ENCODE measurements at places on chromosomes 5 and 9.

- DNase-seq = no peak
Observed at GRCh38 chr9:75504721-75505120, 385.8 kb upstream of the PCSK5 start.

DNA sequence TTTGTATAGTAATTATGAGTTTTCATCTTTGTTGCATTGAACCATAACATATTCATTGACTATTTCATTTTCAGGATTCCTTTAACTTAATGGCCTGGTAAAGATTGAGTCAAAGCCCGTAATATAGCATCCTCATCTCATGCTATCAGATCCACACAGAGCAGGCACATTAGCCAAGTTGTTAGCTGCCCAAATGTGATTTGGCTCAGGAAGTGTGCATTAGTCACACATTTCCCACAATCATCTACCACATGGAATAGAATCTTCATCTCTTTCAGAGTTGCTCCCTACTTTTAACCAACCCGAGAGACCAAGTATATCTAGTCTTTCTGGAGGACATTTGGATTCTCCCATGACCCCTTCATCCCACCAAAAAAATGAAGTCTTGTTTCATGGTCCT is 481.0 kb upstream of the PTGER4 start:
- no peak for DNase-seq

- DNase-seq = no peak
Observed at GRCh38 chr5:64834611-64835010, 65.9 kb downstream of the CWC27 start.

DNA sequence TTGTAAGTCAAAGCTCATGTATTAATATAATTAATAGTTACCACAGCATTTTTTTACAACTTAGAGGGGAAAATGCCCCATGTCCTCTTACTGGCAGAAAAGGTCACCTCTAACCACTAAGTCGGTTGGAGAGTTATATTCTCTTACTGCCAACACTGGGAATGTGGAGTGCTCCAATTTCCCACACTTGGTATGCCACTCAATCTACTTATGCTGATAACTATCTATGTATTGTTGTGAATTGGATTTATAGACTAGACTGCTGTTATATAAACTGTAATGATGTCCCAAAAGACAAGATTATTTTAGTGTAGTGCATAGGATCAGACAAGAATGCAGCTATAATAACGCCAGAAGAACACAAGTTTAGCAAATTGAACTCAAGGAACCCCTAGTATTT is 2385.2 kb upstream of the C9orf72 start:
- DNase-seq = no peak

- no peak for DNase-seq
Observed at GRCh38 chr5:164054461-164054860, 549.0 kb downstream of the MAT2B start.

DNA sequence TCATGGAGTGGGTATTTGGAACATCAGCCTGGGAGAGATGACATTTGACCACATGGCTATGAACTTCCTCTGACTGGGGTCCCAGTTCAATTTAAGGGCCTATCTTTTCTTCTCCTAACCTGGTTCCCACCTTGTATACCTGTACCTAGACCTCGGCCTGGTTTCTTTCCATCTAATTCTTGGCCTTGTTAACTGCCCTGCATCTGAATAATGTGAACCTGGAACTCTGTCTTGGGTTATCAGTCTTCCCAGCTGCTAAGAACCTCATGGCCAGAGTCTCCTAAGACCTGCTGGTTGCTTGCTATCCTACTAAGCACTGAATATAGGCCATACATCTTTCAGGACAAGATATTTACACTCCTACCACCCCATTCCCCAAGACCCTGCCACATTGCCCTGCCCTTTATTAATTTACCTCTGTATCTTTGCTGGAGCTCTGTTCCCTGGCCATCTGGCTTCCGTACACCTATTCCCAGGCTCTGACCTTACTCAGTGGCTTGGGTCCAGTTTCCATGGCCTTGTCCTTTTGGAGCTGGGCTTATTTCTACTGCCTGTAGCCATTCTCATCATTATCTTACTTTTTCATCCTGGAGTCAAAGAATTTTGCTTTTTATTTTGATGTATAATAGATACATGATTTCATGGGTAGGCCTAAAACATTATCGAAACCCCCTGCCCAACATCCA is 6.6 kb downstream of the PSAT1 start:
- DNase-seq = no peak

GRCh38 chr9:33081128-33081851 is 4.8 kb upstream of the SMU1 start:
- peak; percentile 3 for DNase-seq

- no peak for DNase-seq
Observed at GRCh38 chr9:14030375-14031059, 283.4 kb downstream of the NFIB start.

DNA sequence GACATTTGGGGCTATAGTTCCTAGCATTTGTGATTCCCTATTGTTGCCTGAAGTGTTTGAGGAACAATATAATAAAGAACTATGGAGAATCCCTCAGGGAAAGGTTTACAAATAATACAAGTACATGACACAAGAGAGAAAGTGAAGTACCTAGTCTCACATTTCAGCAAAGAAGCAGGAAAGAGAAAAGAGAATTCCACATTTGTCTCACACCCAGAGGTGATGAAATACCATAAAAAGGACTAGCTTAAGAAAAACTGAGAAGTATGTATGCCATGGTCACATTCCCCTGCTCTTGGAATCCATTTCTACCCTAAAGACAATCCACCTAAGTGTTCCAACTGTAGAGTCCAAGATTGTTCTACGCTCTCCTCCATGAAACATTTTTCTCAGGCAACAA is 79.0 kb upstream of the TARS1 start:
- DNase-seq = no peak

DNA sequence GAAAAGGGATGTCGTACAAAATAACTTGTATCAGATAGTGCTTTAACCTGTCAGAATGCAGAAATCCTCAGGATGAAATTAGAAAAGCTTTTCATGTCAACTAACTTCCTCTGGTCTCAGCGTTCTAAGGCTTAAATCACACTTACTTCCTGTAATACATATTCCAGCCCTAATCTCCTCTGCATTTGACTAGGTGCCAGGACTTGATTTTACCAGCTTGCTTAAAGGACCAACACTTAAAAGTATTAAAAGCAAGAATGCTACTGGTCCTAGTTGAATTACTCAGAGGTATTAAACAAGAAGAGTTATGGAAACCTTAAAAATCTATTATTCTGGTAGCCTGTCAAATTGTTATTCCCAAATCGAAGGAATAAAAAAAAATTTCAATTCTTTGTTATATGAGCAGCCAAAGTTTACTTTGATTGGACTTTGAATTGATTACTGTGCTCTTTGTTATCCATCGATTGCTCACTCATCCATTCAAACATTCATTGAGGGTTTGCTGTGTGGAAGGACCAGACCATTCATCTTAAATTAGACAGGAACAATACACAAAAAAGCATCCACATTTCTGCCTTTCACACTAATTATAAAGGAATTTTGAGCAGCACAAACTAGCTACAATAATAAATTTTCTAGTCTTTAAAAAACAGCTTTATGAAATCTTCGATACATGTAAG is 108.7 kb downstream of the MUSK start:
- DNase-seq = no peak

GRCh38 chr9:18071651-18072060 is 402.3 kb upstream of the ADAMTSL1 start:
- no peak for DNase-seq

GRCh38 chr9:22722492-22722891 is 275.9 kb downstream of the DMRTA1 start:
- no peak for DNase-seq

- no peak for DNase-seq
Observed at GRCh38 chr5:65611524-65611923, 12.6 kb downstream of the TRIM23 start.

DNA sequence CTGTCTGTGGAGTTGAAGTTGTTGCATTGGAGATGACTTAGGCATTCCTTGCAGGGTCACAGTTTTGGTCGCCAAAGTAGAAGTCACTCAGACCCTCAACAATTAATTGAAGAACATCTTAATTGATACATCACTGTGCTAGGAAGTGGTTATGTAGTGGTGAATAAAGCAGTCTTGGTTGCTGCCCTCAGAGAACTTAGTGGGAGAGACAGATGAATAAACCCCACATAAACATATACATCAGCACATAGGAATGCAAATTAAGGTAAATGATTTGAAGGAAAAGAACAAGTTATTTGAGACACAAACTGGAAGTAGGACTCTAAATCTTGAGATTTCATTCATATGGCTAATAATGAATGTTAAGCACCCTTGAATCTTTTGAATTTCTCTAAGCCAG is 25.7 kb downstream of the FAM174A start:
- DNase-seq = no peak

GRCh38 chr9:124448019-124448418 is 2.2 kb upstream of the ADGRD2 start:
- DNase-seq = no peak

GRCh38 chr5:77339337-77339890 is 128.9 kb downstream of the PDE8B start:
- DNase-seq = no peak

DNA sequence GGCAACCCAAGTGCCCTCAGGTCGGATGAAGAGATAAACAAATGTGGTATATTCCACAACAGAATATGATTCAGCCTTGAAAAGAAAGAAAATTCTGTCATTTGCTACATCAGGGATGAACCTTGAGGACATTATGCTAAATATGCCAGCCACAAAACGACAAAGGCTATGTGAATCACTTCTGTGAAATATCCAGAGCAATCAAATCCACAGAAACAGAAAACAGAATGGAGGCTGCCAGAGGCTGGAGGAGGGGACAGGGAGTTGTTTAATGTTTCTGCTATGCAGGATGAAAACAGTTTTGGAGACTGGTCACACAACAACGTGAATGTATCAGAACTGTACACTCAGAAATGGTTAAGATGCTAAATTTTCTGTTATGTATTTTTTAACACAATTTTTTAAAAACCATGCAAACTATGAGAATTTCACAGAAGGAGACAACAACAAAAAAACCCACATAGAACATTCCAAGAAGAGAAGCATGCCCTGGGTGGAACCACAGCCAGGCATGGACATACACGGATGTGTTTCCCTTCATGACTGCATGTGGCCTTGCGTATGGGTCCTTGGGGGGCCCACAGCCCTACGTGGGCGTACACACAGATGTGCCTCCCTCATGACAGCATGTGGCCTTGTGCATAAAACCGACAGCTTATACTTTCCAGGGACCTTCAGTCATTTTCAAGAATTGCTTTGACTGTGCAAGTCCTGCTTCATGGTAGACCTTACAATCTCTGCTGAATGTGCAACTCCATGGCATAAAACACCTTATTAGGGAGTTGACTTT is 146.7 kb downstream of the ROR2 start:
- DNase-seq = no peak

GRCh38 chr5:1502737-1503120 is 21.0 kb downstream of the LPCAT1 start:
- DNase-seq = no peak

- no peak for DNase-seq
Observed at GRCh38 chr5:140555747-140556312, 1.4 kb downstream of the SRA1 start.

GRCh38 chr5:136149891-136150290 is 17.2 kb downstream of the SMAD5 start:
- no peak for DNase-seq

DNA sequence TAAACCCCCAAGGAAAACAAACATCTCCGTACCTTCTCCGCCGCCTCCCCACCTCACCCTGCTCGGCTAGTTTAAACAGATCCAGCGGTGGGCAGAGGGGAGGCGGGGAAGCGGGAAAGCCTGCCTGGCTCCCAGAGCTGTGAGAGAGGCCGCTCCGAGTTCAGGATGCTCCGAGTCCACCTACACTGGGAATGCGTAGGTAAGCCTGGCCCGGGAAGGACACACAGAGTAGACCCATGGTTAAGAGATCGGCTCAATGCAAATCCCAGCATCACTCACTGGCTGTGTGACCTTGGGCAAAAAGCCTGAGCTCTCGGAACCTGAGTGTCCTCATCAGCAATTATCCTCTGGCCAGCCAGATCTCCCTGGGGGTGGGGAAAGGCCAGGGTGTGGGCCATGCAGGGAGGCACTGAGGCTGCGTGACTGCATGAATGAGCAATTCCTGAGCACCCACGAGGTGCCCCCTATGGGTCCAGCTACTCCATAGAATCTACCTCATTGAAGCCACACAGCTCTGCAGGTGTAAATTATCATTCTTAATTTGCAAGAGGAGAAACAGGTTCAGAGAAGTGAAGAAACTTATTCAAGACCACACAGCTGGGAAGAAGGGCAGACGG is 30.5 kb upstream of the LMX1B start:
- DNase-seq = no peak

DNA sequence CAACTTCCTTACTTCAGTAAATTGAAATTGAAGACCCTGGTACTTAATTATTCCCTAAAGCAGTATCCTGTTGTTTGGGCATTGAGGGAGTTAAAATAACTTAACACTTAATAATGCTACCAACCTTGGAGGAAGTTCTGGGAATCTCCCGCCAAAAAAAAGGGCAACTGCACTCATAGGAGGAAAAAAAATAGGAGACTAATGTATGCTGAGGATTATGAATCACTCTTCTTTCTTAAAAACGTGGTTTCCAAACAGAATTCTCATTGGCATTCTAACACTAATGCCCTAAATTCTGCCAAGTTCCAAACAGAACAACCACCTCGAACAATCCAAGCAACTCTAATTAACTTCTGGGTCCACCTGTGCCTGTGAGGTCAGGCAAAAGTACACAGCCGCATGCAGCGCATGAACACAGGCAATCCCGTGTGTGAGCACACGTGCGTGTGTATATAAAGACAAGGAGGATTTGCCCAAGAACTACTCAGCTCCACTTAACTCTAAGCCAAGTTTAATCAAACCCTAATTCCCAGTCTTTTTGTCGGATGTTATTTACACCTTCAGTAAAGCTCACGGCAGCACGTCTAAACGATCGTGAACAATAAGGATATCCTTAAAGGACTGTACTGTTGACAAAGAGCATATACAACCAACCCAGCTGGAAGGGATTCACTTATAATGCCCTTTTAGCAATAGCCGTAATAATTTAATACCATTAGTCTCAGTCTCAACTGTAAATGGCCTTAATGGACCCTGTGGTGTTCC is 78.4 kb downstream of the EBF1 start:
- DNase-seq = no peak

- no peak for DNase-seq
Observed at GRCh38 chr5:111372799-111373198, 139.5 kb downstream of the STARD4 start.

GRCh38 chr5:15007646-15008045 is 136.1 kb upstream of the ANKH start:
- DNase-seq = no peak

DNA sequence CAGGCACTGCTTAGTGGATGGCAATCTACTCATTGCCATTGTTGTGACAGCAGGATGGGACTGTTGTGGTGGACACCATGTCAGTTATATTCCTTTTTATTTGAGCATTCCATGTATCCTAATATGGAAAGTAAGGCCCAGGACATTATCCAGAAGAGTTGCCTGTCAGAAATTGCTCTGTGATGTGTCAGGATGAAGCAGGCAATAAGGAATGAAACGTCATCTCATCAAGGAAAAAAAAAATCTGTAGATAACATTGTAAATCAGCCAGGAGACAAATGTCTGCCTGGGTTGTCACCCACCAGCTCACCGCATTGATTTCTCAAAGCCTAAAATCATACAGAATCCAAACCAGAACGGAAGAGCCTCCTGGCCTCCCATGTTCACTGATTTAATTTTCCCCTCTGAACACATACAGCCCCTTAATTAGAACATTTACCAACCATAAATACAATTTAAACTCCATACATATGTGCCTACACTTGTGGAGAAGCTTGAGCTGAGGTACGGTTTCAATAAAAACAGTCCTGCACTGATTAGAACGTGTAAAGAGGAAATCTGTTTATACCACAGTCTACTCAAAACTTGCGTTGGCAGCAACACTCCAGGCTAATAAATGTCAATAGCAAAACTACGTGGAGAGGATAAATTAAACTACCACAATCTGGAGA is 73.9 kb downstream of the FOXD1 start:
- DNase-seq = no peak

- DNase-seq = no peak
Observed at GRCh38 chr5:128905568-128906110, 59.6 kb upstream of the SLC27A6 start.

Measured in cerebellar nuclear complex (tissue), 1 donor.